ENCODE measurements at places on chromosomes 5 and 9.

DNA sequence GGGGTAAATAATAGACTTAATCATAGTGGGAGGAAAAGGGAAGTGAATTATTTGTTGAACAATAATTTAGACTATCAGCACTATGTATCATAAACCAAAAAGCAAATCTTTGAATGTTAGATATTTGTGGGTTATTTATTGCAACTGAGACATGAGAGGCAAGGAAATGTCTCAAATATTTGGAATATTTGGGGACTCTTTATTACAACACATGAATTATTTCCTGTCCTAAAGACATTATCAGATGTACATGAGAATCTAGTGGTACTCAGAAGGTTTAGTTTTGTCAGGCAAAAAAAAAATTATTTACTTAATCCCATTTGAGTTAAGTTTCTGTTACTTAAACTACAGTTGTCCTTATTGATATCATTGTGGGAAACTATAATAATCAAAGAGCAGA is 91.1 kb downstream of the TLR4 start:
- DNase-seq: no peak

GRCh38 chr5:65854925-65855324 is 71.5 kb upstream of the ERBIN start:
- no peak for DNase-seq

- DNase-seq: peak; percentile 93
Measured at GRCh38 chr9:86766912-86767311, 180.4 kb downstream of the GAS1 start.

GRCh38 chr5:143462431-143462830 is 58.9 kb upstream of the NR3C1 start:
- DNase-seq: no peak

DNA sequence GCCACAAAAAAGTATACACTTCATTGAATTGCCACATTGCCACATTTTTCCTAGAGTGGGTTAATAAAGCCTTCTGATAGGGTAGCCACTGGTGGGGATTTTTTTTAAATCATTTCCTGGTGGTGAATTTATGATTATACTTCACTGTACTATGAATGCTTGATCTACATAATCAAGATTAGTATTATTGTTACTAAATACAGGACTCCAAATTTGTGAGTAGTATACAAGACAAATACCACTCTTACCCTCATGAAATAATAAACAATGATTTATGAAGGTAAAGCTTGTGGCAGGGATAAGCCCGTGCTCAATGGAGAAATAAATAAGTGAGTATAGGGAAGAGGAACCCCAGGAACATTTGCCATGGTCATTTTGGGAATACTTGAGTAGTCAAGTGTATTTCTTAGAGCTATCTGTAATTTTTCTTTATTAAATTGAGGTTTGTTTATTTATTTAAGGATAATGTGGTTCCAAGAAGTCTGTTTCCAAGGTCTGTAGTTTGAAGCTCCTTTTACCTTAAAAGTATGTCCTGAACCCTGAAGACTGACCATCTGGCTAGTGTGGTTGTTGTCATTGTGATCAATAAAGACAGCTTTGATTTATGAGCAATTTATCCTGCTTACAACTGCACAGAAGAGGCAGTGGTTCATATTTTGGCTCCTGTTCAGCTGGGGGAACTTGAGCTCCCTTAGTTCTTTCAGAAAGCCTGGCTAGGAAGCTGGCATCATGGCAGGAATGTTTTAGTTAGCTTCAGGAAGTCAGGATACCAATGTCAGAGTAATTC is 118.6 kb downstream of the ZSWIM6 start:
- DNase-seq: no peak

GRCh38 chr9:122389799-122390481 is 19.1 kb downstream of the PTGS1 start:
- peak; percentile 52 for DNase-seq

GRCh38 chr5:81195335-81195929 is 37.7 kb upstream of the CKMT2 start:
- DNase-seq: no peak

- no peak for DNase-seq
Measured at GRCh38 chr9:35972093-35972492, 14.1 kb upstream of the OR2S2 start.

DNA sequence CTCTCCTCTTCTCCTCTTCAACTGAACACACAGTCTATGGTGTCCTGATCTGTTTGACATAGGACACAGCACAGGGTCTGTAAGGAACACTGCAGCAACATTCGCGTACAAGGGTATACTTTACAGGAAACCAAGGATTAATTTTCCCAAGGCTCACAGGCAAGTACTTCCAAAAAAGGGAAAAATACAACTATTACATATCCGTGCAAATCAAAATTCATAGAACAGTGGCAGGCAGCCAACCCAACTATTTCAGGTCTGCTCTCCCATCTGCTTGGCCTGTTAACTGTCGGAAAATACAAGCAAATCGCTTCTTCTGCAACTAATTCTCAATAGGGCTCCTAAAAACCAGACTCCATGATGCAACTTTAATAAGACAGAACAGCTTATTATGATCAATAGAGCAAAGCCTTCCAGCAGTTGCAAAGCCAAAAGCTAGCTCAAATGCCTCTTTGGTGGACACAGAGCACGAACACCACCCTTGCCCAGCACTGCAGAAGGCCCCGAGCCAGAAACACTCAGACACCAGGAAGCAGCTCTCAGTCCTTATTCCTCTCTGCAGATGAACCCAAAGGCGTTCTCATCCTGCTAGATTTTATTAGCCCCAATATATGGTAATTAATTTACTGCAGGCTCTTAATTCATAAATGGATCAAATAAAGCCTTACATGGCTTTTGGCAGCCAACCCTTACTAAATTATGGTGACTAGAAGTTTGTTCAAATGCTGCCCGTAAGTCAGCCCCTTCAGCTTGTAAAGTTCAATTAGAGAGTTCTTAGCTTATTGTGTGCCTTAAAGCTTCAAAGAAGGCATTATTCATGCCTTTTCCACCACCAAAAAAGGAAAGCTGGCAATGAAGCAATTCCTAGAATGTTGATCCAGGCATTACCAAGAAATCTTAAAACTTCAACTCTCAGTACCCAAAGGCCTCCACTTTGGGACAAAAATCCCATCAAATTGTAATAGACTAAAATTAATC is 68.8 kb downstream of the ZNF608 start:
- DNase-seq: no peak

DNA sequence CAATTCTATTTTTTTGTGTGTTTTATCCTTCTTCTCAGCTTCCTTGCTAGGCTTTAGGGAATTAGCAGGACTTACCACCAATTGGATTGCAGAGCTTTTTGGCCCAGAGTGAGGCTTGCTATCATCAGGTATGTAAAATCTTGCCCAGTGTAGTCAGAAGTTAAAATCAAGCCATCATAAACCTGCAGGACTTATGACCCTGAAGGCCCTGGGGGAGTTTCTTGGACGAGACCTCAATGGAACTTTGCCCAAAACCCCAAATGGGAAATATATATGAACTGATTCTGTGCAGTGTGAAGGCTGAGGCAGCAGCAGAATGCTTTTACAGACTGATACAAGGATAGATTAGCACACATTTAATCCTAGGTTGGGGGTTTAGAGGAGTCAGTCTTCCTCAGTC is 287.0 kb downstream of the SH3GL2 start:
- DNase-seq: no peak

- DNase-seq: no peak
Measured at GRCh38 chr5:96995419-96995818, 59.5 kb downstream of the LNPEP start.

GRCh38 chr5:144219869-144220268 is 49.2 kb downstream of the KCTD16 start:
- DNase-seq: no peak

GRCh38 chr9:29556746-29557145 is 1983.5 kb upstream of the C9orf72 start:
- DNase-seq: no peak

- no peak for DNase-seq
Measured at GRCh38 chr9:131837836-131838235, 98.0 kb upstream of the RAPGEF1 start.

DNA sequence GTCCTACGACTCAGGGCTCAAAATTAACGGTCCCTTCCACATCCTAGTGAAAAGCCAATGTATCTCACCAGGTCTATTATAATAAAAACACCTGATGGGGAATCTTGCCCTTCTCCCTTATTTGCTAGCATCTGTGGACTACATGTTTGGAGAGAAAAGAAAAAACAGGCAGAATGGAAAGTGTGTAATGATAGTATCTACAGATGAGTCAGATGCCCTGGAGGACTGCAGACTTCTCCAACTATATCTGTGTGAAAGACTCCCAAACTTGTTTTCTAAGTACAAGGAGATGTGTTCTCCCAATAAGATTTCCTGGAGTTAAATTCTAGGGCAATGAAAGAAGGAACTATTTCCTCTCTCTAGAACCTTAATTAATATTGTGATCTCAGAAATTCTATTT is 66.0 kb downstream of the FOXB2 start:
- no peak for DNase-seq
